ENCODE measurements at places on chromosomes 12 and 14. TPM values are rescaled to one million over a fixed set of nuclear protein-coding genes. Genes with fewer than 3 reads are reported as not detected.
A peak's percentile ranks its signal among the peaks of the same experiment; 100 is the strongest.

DNA sequence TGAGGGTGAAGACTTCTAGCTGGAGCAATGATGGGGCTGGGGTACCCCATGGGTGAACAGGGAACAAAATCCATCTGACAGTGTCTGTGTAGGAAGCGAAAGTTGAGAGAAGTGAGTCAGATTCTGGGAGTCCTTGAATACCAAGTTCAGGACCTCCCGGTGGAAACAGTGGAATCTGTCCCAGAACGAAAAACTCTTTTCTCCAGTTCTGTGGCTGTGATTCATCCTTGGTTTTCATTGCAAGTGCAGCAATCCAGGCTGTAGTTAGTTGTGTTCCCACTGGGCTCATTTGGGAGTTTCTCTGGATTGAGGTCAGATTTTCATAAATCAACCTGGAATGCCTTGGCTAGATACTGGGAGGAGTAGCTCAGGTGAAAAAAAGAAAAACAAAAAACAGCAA is 120.7 kb downstream of the C12orf75 start:
- no peak for ATAC-seq

DNA sequence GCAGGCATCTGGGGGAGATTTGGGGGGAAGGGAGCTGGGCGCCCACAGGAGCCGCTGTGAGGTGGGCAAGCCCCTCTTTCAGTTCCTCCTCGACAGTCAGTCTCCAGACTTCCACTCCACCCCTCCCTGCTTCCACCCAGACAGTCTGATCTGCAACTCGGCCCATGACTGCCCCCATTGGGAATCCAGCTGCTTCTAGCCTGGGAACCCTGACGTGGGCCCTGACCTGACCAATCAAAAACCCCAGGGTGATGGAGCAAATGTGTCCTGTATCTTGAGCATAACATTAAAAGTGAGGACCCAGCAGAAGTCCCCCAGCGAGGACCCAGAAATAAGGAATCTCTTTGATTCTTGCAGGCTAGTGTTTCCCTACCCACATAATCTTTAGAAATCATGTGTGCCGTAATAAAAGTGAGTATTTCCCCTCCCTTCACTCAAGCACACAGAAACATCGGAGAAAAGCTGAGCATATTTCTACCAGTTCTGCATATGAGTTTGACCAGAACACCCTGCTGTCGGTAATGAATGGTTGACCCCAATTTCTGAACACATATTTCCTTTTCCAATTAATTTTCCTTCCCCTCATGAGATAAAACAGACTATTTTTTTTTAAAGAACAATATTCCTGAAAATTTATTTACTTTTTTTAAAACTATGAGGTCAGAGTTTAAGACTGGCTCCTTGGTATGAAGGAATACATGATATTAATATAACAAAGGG is 6.4 kb downstream of the SSH1 start:
- ATAC-seq = no peak

Gene CMA1
- total RNA-seq = 0.64 TPM

Gene GALNT9
- not detected for total RNA-seq

Gene TAPBPL
- 11.4 TPM for total RNA-seq

GRCh38 chr12:34126239-34126641 is 103.9 kb downstream of the ALG10 start:
- ATAC-seq = peak; percentile 8

Gene CLEC7A
- 22.3 TPM for total RNA-seq

GRCh38 chr12:82414044-82414443 is 55.7 kb downstream of the METTL25 start:
- no peak for ATAC-seq

- no peak for ATAC-seq
Measured at GRCh38 chr12:18886962-18887361, 149.0 kb downstream of the CAPZA3 start.

Gene PLEKHD1
- total RNA-seq = not detected

- ATAC-seq = no peak
Measured at GRCh38 chr12:72521326-72521725, 249.2 kb downstream of the TRHDE start.

Gene PPFIA2
- not detected for total RNA-seq

Gene IL31
- not detected for total RNA-seq

Gene OAS2
- 20.6 TPM for total RNA-seq

GRCh38 chr12:130602251-130602650 is 113.8 kb downstream of the RIMBP2 start:
- no peak for ATAC-seq

DNA sequence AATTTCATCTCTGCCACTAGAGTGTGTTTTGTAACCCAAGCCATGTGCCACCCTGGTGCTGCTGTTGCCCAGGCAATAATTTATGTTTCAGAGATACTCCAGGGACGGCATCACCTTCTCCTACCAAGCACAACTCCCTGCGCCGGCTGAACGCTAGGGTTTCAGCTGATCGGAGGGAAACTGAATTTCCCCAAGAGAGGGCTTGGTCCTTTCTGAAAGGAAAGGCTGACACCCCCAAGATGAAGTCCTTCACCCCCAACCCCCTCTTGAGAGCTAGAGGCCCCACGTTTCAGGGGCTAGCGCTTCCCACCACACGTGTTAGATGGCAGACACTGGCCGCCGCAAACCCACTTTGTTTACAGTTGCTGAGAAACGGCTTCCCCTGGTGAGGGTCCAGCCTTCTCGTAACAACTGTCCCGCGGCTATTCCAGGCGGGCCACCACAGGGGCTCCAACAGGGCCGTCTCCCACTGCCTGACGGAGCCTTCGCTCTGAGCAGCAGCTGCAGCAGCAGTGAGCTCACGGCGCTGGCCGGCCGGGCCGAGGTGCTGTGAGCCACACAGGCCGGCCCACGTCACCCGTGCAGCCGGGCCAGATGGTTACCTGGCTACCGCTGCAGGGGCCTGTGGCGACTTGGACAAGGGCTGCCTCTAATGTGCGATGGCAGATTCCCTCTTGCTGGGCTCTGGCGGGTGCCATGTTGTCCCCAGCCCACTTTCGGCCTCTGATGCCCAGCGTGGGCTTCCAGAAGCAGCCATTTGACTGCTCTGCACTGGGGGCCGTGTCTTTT is 66.4 kb downstream of the TESC start:
- ATAC-seq = peak; percentile 54

- no peak for ATAC-seq
Measured at GRCh38 chr14:45332360-45332988, 79.5 kb upstream of the MIS18BP1 start.

DNA sequence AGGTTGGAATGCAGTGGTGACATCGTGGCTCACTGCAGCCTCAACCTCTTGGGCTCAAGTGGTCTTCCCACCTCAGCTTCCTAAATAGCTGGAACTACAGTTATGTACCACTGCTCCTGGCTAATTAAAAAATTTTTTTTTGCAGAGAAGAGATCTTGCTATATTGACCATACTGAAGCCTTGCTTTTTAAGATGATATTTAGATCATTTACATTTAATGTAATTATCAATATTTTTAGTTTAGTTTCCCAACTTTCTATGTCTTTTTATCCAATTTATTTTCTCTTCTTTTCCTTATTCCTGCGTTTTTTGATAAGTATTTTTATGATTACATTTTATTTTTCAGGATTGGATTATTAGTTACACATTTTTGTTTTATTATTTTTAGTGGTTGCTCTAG is 340.1 kb downstream of the APAF1 start:
- ATAC-seq = no peak

- ATAC-seq = no peak
Measured at GRCh38 chr14:72682188-72682587, 211.7 kb downstream of the DPF3 start.

DNA sequence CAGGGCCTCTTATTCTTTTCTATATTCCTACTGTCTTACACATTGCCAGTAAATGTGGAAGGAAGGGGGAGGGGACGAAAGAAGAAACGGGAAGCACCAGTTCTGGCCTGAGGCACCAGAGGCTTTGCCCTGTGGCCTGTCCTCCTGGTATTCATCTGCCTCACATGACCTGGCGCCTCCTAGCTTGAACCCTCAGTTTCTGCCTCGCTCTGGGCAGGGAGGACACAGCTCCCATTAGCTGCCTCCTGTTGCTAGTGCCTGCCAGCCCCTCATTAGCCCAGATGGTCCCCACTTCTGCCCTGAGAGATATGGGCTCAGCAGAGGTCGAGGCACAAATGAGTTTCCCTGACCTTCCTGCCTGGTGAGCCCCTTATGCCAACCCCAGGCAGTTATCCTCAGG is 3.0 kb upstream of the PLEKHG6 start:
- no peak for ATAC-seq

Gene CELA1
- not detected for total RNA-seq

DNA sequence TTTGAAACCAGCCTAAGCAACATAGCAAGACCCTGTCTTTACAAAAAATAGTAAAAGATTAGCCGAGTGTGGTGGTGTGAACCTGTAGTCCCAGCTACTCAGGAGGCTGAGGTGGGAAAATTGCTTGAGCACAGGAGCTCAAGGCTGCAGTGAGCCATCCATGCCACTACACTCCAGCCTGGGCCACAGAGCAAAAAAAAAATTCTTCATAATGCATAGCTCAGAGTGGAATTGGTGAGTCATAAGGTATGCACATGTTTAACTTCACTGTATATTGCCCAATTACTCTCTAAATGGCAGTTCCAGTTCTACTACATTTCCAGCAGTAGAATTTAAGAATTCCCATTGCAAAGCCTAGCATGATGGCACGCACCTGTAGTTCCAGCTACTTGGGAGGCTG is 26.8 kb upstream of the CLIP1 start:
- peak; percentile 96 for ATAC-seq
